ENCODE measurements at places on chromosomes 12 and 14.

- DNase-seq, result no peak
These were observed 13.5 kb downstream of the KMT5A start for GRCh38 chr12:123397400-123397799.

DNA sequence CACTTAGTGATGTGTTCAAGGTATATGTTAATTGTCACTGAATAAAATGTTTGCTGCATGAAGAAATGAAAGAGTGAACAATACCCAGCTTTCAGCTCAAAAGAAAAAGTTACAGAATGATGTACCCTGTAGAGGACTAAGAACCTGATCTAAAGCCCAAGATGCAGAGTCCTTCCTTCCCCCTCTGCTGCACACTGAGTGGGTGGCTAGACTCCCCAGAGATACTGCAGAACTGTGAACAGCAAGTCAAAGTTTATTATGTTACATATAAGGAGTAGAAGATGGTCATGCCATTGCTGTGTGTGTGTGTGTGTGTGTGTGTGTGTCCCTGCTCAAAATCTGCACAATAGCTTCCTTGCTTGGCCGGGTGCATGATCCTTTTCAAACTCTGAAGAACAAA, 83.9 kb downstream of the RPAP3 start:
- no peak for DNase-seq

DNA sequence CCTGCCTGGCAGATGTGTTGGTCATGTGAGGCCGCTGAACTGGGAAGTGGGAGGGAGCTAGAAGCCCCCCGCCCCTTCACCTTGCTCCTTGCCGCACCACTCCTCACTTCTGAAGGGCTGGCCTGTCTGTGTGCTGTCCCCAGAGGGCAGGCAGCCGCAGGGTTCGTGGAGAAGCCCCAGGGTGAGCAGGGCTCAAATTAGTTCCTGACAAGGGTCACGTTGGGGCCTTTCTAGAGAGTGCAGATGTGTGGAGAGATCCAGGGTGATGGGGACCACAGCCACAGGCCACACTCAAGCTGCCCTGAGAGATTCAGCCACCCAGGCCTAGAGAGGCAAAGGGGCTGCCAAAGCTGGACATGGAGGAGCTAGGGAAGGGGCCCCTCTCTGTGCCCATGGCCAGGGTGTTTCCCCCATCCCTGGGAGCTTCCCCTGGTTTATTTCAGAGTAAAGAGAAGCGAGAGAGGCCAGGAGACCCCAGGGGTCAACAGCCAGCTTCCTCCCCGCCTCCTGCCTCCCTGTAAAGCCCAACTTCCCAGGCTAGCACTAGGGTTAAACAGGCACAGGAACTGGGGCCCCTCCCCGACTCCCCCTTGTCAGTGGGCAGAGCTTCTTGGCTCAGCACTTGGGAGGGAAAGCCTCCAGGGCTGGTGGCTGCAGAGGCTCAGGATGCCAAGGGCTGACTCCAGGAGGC, 16.2 kb downstream of the SLC25A29 start:
- DNase-seq, result no peak

GRCh38 chr12:25276199-25276937, 25.6 kb upstream of the KRAS start:
- DNase-seq, result no peak

DNA sequence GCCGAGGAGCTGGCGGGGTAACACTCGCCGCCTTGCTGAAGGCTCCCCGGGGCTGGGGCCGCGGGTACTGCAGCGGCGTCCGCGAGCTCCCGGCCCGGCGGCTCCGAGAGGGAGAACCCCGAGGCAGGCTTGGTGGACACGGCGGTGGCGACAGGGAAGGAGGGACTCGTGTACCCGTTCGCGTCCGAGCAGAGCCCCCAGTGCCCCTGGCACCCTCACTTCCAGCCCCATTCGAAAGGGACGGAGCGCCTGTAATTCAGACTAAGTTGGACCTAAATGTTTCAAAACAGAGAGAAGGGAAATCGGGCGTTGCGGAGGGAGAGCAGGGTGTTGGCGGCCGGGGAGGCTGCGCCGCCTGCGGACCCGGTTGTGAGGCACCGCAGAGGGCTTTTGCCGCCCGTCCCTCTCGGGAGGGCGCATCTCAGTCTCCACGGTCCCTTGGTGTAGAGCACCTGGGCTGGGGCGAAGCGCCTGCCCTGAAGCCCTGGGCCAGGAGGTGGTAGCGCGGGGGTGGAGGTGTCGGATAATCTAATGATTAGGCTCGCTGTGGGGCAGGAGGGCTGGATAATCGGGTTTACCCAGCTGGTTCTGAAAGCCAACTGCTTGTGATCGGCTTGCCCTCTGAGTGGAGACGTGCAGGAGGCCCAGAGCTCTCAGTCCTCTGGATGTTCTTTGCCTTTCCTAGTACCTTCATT, 771 bp downstream of the DAAM1 start:
- DNase-seq, result no peak

GRCh38 chr14:71891185-71891584, 41.0 kb upstream of the RGS6 start:
- DNase-seq, result no peak

DNA sequence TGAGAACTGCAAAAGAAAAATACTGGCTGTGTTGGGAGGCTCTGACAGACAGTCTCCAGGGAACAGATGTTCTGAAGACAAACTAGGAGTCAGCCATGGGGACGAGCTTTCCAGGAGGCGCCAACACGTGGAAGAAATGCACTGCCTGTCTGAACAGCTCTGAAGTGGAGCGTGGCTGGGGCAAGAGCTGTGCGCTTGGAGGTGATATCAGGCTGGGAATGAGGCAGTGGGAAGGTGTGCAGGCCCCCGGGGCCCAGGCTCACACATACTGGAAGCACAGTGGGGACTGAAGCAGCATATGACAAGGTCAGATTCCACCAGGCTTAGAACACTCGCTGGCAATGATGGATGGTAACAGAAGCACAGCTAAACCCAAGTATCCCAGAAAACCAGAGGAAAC, 17.5 kb downstream of the APPL2 start:
- DNase-seq, result no peak

- DNase-seq, result no peak
These were observed 45.4 kb downstream of the EMP1 start for GRCh38 chr12:13241833-13242488.

DNA sequence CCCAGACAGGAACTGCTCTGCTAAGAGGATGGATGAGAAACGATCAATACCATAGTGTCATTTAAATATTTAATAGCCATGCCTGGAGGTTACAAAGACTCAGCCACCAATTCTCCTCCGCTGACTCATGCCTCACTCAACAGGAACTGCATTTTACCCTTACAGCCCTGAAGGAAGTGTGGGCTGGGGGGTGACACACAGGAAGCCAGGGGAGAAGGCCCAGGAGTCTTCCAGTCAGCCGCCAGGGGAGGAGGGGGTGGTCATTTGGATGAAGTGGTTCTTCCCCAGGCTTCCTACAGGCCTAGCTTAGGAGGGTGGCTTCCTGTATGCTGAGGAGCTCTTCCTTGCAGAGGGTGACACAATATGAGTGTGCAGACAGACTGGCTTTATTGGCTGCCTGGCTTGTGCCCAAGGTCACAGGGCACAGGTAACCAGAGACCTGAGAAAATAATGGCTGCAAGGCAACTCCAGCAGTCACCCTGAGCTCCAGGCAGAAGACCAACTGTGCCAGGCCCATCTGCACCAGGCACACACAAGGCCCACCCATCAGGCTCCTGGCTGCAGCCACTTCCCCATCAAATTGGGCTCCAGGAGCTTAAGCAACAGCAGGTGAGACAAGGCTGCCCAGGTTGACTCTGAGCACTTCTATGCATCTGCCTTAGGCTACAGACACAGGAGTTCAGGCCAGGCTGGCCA, 30.6 kb upstream of the RPLP0 start:
- DNase-seq, result no peak

- no peak for DNase-seq
These were observed 165.4 kb upstream of the CCDC198 start for GRCh38 chr14:57659052-57659451.

- DNase-seq, result no peak
These were observed 51.0 kb downstream of the PAH start for GRCh38 chr12:102865821-102866615.

DNA sequence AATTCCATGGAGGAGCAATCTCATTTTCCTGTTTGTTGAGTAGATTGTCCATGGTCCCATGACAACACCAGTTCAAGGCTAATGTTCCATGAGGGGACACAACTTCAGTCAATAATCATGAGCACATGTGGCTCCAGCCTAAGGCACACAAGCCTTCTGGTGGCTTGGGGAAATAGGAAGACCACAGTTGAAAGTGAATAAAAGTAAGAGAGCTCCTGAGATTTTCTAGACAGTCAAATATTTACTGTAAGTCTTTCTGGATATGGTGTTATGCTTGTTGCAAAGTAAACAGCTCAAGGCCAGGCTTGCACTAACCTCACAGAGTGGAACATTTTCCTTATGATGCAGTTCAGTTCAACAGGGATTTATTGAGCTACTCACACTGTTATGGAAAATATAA, 206.9 kb upstream of the SLC38A2 start:
- no peak for DNase-seq

- no peak for DNase-seq
These were observed 14.9 kb downstream of the ABCB9 start for GRCh38 chr12:122951406-122951805.

GRCh38 chr14:51023964-51024363, 70.9 kb downstream of the TRIM9 start:
- DNase-seq, result no peak

DNA sequence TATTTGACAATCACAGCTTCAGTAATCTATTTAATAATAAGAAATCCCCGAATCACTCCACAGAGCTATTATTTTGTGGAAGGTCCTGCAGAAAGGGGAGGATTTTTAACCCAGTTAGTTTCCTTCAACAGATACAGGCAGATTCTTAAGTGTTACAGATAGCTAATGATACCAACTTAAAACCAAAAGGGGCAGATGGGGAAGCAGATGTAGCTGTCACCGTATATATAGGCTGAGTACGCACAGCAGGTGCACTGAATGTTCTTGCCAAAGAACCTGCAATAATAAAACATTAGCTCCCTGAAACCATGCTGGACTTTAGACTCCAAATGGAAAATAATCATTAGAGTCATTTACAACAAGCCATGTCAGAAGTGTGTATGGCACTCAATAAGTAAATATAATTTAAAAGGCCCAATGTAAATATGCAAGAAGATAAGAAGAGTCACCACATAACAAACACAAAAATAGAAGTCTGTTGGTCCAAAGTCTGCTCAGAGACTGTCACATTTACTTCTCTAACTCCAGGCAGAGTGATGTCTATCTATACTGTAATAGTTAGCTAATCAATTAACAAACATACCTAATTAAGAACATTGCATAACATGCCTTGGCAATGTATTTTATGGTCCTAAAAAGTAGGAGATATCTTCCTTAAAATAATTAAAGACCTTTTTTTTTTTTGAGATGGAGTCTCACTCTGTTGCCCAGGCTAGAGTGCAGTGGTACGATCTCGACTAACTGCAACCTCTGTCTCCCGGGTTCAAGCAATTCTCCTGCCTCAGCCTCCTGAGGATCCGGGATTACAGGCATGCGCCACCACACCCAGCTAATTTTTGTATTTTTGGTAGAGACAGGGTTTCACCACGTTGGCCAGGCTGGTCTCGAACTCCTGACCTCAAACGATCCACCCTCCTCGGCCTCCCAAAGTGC, 78.8 kb downstream of the SEC23A start:
- no peak for DNase-seq

DNA sequence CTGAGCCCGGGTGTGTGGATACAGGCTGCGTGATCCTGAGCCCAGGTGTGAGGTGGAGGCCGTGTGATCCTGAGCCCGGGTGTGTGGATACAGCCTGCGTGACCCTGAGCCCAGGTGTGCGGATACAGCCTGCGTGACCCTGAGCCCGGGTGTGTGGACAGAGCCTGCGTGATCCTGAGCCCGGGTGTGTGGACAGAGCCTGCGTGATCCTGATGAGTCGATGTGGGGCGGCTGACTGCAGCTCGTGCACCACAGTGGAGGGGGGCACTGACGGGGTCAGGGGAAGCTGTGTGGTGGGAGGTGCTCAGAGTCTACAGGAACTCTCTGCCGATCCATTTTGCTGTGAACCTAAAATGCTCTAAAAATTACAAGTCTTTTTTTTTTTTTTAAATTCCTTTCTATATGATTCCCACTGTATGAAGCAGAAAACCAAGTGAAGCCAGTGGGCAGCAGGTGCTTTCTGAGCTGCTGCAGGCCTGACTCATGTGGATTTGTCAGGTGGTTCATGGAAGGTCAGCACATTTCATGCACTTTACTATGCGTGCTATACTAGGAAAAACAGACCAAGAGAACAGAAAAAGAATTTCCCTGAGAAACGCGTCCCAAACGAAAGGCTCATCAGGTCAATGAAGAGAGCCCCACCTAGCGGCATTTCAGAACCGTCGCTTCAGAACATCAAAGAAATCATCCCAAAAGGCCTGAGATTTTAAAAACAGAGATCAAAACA, 19.3 kb downstream of the BRF1 start:
- DNase-seq, result no peak

GRCh38 chr12:2561367-2561766, 233.4 kb upstream of the FKBP4 start:
- DNase-seq, result no peak

- DNase-seq, result no peak
These were observed 40.9 kb downstream of the OSBPL8 start for GRCh38 chr12:76518699-76519098.

DNA sequence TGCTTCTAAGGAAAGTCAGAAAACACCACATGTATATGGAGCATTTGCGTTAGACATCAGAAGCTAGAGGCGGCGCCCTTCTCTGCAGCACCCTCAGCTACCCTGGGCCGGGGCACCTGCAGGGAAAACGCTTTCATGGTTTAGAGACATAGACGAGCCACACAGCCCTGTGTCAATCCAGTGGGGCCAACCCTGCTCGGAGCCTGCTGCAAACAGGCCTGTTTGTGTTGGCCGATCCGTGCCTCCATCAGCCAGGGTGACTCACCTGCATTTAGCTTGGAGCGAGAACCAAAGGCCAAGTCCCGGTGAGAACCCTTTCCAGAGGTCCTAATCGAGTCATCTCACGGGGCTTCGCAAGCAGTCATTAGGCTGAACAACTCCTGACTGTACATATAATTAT, 19.5 kb upstream of the FZD10 start:
- DNase-seq, result no peak

- DNase-seq, result no peak
These were observed 795 bp downstream of the STAT6 start for GRCh38 chr12:57110104-57111030.

DNA sequence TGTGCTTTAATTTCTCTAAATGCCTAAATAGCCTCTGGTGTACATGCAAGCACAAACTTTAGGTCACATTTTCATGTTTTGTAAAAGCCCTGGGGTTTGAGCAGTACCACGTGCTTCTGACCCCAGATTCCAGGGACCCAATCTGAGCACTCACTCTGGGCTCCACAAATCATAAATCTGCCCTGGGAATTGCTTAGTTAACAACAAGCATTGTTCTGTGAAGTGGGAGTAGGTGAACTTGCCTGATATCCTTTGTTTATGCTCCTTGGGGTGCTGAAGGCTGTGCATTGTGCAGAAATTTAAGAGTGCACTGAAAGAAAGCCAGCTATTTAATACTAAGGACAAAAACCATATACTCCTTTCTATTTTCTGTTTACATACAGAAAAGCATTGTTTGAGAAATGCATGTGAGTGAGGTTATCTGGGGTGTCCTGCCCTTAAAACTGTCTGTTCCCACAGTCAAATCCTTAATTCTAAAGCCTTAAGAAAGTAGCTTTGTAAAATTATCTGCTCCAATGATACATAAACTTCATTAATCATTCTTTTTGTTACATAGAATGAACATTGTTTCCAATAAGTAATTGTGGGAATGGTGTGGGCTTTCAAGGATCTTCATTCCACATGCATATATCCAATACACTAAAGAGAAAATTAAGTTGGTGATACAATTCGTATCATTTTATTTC, 258.6 kb upstream of the NPAS3 start:
- no peak for DNase-seq

GRCh38 chr12:126944684-126945083, 1322.3 kb upstream of the TMEM132C start:
- no peak for DNase-seq

- DNase-seq, result no peak
These were observed 439.7 kb downstream of the ADAMTS20 start for GRCh38 chr12:43112101-43112920.

Measured in left renal pelvis (tissue), 4 donors.